T-helper 1 cell (primary cell): ENCODE measurements at places on chromosomes 3 and 15.

DNA sequence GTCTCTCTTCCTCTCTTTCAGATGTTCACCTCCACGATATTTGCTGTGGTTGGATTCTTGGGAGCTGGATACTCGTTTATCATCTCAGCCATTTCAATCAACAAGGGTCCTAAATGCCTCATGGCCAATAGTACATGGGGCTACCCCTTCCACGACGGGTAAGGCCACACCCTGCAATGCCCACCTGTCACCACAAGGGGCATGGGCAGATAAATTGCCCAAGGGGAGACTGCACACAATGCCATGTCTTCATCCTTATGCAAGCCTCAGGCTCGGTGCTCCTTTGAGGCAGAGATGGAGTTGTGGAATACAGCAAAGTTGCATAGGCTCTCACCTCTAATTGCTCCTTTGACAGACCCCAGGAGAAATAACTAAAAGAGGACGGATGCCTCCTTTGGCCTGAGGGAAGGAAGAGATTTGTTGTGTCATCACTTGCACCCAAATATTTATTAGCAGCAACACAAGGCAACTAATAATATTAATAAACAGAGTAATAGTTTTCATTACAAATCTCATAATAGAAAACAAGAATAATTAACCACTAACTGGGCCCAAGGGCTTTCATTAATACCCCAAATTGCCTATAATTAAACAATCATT is 13.2 kb downstream of the TM4SF4 start:
- no peak for DNase-seq

DNA sequence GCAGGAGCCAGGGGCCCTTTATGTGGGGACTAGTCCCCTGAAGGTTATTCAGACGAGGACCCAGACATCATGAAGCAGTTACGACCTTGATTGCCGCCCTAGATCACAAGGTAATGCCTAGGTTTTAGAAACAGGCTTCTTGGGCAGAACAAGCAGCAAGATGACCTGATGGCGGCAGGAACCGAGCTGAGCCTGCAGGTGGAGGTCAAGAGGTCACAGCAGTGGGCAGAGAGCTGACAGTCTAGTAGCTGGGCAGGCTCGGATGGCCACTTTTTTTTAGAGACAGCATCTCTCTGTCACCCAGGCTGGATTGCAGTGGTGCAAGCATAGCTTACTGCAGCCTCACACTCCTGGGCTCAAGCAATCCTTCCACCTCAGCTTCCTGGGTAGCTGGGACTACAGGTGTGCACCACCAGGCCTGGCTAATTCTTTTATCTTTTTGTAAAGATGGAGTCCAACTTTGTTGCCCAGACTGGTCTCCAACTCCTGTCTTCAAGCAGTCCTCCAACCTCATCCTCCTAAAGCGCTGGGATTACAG is 83.5 kb upstream of the ABHD17C start:
- no peak for DNase-seq

GRCh38 chr3:23068016-23068728 is 135.0 kb upstream of the UBE2E2 start:
- DNase-seq: no peak

GRCh38 chr3:115947325-115947724 is 324.0 kb downstream of the GAP43 start:
- DNase-seq: no peak

GRCh38 chr3:21542656-21543379 is 208.2 kb downstream of the ZNF385D start:
- no peak for DNase-seq

DNA sequence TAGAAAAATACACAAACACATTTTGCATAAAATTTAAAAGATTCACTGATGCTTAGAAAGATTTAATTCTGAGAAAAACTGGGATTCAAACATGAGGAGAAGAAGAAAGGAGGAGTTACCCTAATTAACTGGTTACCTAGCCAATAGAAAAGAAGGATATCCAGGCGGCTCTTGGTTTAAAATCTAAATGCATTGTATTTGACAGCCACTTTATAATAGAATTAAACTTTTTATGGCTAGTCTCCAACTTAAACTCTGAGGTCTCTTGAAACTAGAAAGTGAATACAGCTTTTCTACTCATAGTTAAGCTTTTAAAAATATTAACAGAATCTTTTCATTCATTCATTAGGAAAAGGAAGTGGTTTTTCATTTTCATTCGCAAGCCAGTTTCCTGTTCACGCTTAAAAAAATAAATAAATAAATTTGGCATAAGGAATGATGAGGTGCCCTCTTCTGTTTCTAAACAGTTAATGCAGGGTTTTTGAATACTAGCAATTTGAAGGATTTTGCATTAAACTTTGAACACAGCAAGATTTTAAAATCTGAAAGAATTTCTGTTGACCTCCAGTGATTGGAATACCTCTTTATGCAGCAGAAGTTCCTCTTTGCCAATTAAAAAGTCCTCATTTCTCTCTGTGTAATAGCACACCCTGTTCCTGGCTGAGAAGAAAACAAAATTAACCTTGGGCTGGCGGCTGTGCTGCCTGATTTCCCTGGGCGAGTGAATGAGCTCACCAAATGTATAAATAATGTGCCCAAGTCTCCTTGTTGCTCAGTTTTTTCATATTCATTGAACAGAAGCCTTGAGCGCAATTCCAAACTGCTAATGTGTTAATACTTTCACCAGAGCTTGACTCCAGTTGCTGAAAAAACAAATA is 105.1 kb downstream of the ZMAT3 start:
- DNase-seq: no peak

DNA sequence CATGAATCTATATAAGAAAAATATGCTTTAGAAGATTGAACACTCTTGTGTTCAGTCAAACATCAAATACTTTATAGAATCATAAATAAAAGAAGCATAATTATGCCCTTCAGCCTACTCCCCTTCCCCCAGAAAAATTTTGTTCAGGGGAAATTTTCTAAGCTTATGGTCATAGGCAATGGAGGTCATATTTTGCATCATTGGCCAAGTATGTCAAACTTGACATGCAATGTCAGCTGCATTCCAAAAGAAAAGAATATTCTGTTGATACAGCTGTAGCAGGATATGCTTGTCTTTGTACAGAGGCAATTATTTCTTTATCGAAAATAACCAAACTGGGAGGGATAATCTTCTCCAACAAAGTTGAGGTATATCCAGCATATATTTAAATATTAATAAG is 328.2 kb downstream of the ZIC1 start:
- no peak for DNase-seq

DNA sequence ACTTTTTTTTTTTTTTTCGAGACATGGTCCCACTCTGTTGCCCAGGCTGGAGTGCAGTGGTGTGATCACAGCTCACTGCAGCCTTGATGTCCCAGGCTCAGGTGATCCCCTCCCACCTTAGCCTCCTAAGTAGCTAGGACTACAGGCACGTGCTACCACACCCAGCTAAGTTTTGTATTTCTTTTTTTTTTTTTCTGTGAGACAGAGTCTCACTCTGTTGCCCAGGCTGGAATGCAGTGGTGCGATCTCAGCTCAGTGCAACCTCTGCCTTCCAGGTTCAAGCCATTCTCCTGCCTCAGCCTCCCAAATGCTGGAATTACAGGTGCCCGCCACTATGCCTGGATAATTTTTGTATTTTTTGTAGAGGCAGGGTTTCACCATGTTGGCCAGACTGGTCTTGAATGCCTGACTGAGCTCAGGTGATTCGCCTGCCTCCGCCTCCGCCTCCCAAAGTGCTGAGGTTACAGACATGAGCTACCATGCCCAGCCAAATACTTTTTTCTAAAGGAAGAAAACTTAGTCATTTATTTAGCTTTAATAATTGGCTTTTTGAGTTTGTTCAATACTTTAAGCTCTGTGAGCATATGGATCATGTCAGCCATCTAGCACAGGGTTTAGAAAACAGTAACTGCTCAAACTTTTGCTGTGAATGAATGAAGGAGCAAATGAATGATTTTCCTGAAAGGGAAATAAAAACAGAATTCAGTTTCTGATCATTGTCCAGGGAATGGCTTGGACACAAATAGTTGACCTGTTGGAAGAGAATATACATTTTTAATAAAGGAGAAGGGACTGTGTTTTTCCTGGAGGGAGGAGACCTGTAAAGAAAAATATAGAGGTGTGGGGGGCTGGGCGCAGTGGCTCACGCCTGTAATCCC is 26.0 kb downstream of the UBE2E1 start:
- DNase-seq: no peak

DNA sequence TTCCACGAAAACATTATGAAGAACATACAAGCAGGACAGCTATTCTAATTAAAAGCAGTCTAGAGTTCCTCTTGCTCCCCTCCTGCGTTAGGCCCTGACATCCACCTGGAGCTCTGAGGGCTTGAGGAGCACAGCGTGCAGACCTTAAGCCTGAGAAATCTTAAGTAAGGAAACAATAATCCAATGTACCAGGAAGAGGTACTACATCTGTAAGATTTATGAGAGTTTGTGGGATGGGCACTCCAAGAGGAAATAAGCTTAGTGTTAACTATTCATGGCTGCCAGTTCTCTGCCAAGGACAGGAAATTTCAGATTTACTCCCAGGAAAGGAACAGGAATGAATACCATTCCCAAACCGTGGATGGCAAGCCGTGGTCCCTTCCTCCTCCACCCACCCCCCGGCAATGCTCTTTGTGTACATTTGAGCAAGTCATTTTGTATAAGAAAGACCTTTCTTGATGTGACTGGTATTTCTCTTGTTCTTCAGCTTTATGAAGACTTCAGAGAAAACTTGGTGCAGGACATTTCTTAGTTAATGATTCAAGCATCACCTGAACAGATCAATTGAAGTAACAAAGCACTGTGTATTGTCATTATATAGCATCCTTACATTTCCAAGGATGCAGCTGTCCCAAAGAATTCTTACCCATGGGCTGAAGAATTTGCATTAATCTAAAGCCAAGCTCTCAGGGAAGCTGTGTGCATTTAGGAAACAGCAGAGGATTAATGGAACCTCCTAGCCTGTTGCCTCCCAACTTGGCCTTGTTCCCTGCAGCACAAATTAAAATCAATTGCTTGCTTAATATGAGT is 28.8 kb upstream of the VILL start:
- DNase-seq: no peak

DNA sequence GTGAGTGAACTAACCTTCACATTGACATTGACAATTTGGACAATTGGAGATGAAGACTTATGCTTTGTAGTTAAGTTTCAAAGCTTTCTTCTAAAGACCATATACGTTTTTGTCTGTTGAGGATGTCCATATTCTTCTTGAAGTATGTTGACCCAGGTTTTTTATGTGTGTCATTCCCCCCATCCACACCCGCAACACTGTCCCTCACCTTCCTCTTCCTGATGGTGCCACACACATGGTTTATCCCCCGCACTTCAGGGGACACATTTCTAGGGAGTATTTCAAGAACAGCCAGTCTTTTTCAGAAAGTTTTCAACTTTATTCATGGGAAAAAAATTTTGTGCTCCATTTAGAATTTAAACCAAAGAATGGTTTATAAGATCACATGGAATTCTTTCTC is 105.1 kb downstream of the GHSR start:
- no peak for DNase-seq

DNA sequence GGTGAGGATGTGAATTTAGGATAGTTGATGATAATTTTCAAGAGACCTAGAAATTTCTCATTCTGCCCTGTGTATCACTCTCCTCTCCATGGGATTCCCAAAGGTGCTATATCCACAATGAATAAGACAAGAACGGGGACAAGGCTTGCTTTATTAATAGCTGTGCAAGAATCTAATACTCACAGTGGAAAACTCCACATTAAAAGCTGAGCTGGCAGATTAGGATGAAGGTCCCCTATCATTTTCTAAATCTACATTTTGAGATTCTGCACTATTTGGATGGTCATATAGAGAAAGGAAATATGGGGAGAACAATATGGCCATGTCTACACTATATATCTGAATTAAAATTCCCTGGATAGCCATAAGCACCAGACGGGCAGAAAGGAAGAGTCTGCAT is 411.0 kb upstream of the TGFBR2 start:
- no peak for DNase-seq
